ENCODE measurements at places on chromosomes 6 and 20.

- H3K4me3 ChIP-seq, result peak overlapping the region; percentile 68
- no peak for DNase-seq
- no peaks in the 10 kb centered on the region for H3K36me3 ChIP-seq
- peaks cover 3% of the 10 kb centered on the region for H3K27me3 ChIP-seq
- no peaks in the 10 kb centered on the region for H3K4me1 ChIP-seq
Measured at GRCh38 chr20:2751347-2751877, 49.0 kb downstream of the CPXM1 start.

DNA sequence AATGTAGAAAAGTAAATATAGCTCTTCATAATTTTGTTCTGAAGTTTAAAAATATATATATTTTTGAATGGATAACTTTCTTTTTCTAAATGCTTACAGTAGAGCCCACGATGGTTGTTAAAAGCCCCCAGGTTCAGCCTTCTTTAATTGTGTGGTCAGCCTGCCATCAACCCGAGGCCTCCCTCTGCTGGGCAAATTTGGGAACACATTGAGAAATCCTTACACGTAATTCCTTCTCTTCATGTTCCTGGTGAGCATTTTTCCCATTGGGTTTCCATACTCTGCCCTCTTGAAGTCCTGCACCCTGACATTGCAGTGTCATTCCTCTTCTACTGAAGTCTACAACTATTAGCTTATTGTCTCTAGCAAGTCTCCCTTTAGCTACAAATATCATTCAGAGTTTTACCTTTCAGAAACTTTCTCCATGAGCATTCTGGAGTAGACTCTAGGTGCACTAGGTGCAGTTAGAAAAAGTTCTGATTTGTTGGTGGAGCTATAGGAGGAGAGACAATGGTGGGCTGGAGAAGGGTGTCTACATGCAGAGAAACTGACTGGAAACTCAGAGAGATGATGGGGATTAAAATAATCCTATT lies 40.6 kb downstream of the TRIM38 start:
- H3K27me3 ChIP-seq, result no peaks in the 10 kb centered on the region
- H3K36me3 ChIP-seq, result no peaks in the 10 kb centered on the region
- H3K4me1 ChIP-seq, result no peaks in the 10 kb centered on the region

- no peaks in the 10 kb centered on the region for H3K4me1 ChIP-seq
- H3K27ac ChIP-seq, result no peak overlapping the region
- no peak overlapping the region for H3K4me3 ChIP-seq
- no peak for DNase-seq
Measured at GRCh38 chr6:5112066-5112799, 27.1 kb downstream of the PPP1R3G start.

DNA sequence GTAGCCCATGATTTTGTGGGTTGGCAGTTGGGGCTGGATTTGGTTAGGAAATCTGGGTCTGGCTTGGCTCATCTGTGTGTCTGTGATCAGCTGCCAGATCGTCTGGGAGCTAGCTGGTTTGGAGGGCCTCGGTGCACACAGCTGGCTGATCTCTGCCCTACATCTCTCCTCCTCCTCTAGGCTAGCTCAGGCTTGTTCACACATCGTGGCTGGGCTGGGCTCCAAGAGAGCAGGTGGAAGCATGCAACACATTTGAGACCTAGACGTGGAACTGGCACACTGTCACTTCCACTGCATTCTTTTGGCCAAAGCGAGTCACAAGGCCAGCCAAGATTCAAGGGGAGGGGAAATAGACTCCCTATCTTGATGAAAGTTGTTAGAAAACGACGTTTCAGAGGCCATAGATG lies 15.9 kb downstream of the NDUFAF5 start:
- peaks cover 3% of the 10 kb centered on the region for H3K36me3 ChIP-seq
- peak; percentile 95 for DNase-seq
- no peaks in the 10 kb centered on the region for H3K27me3 ChIP-seq
- no peak overlapping the region for H3K4me3 ChIP-seq

- H3K27me3 ChIP-seq, result no peaks in the 10 kb centered on the region
- no peak overlapping the region for H3K27ac ChIP-seq
- H3K4me3 ChIP-seq, result no peak overlapping the region
- no peaks in the 10 kb centered on the region for H3K36me3 ChIP-seq
- no peaks in the 10 kb centered on the region for H3K4me1 ChIP-seq
Measured at GRCh38 chr6:117829594-117830319, 77.3 kb upstream of the SLC35F1 start.

- H3K4me1 ChIP-seq, result no peaks in the 10 kb centered on the region
- H3K4me3 ChIP-seq, result no peak overlapping the region
- no peaks in the 10 kb centered on the region for H3K27me3 ChIP-seq
- no peak for DNase-seq
- no peaks in the 10 kb centered on the region for H3K36me3 ChIP-seq
Measured at GRCh38 chr20:2446845-2447244, 23.7 kb downstream of the SNRPB start.

DNA sequence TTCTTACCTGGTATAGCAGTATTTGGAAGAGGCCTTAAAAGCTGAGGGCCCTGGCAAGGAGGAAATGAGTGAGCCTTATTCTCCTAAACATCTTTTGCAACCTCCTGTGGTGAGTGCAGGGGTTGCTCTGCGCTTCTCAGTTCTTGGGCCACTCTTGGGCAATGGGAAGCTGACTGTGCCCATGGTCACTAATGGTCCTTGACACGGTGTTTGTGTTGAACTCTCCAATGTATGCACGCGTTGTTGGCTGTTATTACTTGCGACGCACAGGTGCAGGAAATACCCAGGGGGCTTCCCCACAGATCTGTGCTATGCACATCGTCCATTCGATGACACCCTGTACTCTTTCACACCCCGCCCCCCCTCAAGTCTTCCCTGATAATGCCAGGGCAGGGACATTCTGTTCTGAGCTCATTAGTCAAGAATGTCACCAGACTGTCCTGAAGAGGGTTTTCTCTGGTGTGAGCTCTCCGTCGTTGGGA lies 79.7 kb downstream of the EDN1 start:
- DNase-seq, result no peak
- no peaks in the 10 kb centered on the region for H3K36me3 ChIP-seq
- H3K27me3 ChIP-seq, result no peaks in the 10 kb centered on the region
- H3K4me1 ChIP-seq, result no peaks in the 10 kb centered on the region

DNA sequence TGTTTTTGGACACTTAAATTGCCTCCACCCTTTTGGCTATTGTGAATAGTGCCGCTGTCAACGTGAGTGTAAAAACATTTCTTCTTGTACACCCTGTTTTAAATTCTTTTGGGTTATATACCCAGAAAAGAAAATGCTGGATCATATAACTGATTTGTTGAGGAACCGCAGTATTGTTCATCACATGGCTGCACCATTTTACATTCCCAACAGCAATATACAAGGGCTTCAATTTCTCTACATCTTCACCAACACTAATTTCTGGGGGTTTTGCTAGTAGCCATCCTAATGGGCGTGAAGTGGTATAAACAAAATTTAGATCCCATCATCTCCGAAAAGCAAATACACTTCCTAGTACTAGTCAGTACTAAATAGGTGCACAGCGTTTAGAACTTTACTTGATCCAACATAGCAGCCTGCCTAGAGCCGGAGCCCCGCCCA lies 579 bp upstream of the BPHL start:
- DNase-seq, result no peak
- peak overlapping the region; percentile 95 for H3K4me3 ChIP-seq
- no peaks in the 10 kb centered on the region for H3K36me3 ChIP-seq
- H3K27me3 ChIP-seq, result no peaks in the 10 kb centered on the region
- H3K27ac ChIP-seq, result peak overlapping the region; percentile 94

- H3K36me3 ChIP-seq, result no peaks in the 10 kb centered on the region
- no peak overlapping the region for H3K4me3 ChIP-seq
- no peaks in the 10 kb centered on the region for H3K27me3 ChIP-seq
- H3K4me1 ChIP-seq, result no peaks in the 10 kb centered on the region
- no peak overlapping the region for H3K27ac ChIP-seq
Measured at GRCh38 chr20:47970282-47970903, 185.1 kb upstream of the SULF2 start.

GRCh38 chr6:46993846-46994245 lies 48.3 kb downstream of the ADGRF1 start:
- H3K36me3 ChIP-seq, result no peaks in the 10 kb centered on the region
- H3K4me1 ChIP-seq, result no peaks in the 10 kb centered on the region
- H3K27ac ChIP-seq, result no peak overlapping the region
- no peak for DNase-seq
- no peaks in the 10 kb centered on the region for H3K27me3 ChIP-seq
- no peak overlapping the region for H3K4me3 ChIP-seq

DNA sequence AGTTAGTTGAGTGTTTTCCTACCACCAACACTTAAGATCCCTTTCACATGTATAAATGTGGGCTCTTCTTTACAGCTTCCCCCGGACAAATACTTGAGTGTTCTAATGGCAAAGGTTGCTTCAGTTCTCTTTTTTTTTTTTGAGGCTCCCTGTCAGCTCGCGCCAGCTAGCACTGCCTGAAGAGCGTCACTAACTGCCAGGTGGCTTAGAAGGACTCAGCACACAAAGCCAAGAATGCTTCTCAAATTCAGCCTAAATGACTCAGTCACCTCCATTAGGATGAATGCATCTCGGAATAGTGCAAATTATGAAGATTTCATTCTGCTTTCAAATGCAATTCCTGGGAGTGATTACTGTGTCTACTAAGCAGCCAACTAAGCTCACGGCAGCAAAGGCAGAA lies 150.7 kb upstream of the BTBD3 start:
- no peak overlapping the region for H3K27ac ChIP-seq
- no peaks in the 10 kb centered on the region for H3K36me3 ChIP-seq
- no peaks in the 10 kb centered on the region for H3K4me1 ChIP-seq
- no peak for DNase-seq

- no peak for DNase-seq
- no peak overlapping the region for H3K27ac ChIP-seq
- no peaks in the 10 kb centered on the region for H3K4me1 ChIP-seq
- no peak overlapping the region for H3K4me3 ChIP-seq
- H3K27me3 ChIP-seq, result no peaks in the 10 kb centered on the region
Measured at GRCh38 chr6:118696271-118696670, 44.9 kb upstream of the CEP85L start.

DNA sequence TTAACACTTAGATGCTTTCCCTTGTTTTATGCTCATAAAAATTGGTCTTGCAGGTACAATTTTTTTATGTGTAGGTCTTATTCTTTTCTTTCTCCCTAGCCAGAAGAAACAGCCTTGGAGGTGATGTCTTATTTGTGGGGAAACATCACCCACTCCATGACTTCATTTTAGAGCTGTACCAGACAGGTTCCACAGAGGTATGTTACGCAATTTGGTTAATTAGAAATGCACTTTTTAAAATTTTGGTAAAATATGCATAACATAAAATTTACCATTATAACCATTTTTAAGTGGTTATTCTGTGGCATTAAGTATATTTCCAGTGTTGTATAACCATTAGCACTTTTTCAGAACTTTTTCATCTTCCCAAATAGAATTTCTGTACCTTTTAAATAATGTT lies 41.3 kb downstream of the NKX2-4 start:
- no peaks in the 10 kb centered on the region for H3K27me3 ChIP-seq
- H3K36me3 ChIP-seq, result peaks cover 4% of the 10 kb centered on the region
- no peak overlapping the region for H3K27ac ChIP-seq
- H3K4me1 ChIP-seq, result no peaks in the 10 kb centered on the region

DNA sequence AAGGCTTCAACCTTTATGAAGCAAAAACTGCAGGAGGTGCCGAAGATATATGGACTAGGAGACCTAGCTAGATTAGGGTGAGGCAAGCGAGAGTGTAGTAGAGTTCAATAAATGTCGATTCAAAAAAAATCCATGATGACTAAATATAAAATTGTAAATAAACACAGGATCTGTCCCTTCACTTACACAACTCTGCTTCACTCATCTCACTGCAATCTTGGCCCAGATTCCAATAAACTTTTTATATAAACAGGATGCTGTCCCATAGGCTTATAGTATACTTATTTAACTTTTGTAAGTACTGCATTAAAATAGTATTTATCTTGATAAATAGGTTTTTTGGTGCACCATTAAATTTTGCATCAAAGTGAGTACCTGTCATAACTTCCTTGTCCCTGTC lies 648.4 kb upstream of the NRSN1 start:
- H3K27ac ChIP-seq, result no peak overlapping the region
- no peak overlapping the region for H3K4me3 ChIP-seq
- DNase-seq, result no peak
- no peaks in the 10 kb centered on the region for H3K27me3 ChIP-seq
- H3K4me1 ChIP-seq, result no peaks in the 10 kb centered on the region

DNA sequence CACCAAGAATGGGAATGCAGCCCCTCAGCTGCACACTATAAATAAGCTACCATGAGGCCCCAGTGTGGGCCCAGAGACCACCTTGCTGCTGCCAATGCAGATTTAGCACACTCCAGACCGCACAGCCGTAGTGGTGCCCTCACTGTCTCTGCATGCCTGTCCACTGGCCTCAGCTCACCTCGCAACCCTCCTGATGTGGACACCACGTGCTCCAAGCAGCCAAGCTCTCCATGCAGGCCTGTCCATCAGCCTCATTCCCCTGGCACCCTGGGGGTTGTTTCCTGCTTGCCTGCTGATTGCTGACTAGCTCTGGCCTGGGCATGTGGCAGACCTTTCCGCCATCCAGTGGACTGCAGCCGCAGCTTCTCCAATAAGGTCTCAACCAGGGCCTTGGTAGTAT lies 36.2 kb downstream of the ZBTB9 start:
- no peak overlapping the region for H3K27ac ChIP-seq
- H3K4me1 ChIP-seq, result no peaks in the 10 kb centered on the region
- H3K4me3 ChIP-seq, result no peak overlapping the region
- no peaks in the 10 kb centered on the region for H3K36me3 ChIP-seq

DNA sequence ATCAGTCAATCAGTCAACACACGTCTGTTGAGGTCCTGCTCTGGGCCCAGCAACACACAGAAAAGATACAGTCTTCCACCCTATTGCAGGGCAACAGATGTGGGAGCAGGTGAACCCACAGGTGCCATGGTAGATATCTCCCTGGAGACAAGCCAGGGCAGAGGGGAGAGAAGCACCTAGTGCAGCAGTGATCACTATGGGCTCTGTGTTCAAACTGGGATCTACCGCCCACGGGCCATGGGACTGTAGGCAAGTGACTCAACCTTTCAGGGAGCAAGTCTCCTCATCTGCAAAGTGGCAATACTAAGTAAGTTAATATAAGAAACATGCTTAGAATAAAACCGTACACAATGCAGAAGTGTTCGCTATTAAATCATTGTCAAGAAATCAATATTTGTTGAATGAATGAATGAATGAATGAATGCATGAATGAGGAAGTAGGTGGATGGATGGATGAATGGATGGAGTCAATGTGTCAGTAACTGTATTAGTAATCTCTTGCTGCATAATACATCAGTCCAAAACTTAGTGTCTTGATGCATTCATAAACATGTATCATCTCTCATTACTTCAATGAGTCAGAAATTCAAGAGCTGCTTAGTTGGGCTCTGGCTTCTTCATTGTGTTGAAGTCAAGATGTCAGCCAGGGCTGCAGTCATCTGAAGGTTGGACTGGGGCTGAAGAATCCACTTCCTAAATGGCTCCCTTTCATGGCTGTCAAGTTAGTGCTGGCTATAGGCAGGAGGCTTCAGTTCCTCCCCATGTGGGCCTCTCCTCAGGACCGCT lies 31.9 kb upstream of the NFATC2 start:
- H3K27ac ChIP-seq, result no peak overlapping the region
- H3K4me1 ChIP-seq, result no peaks in the 10 kb centered on the region
- no peaks in the 10 kb centered on the region for H3K27me3 ChIP-seq
- no peaks in the 10 kb centered on the region for H3K36me3 ChIP-seq
- no peak overlapping the region for H3K4me3 ChIP-seq

All from breast epithelium (tissue), 4 donors.